ENCODE measurements at places on chromosomes 2 and 18.

DNA sequence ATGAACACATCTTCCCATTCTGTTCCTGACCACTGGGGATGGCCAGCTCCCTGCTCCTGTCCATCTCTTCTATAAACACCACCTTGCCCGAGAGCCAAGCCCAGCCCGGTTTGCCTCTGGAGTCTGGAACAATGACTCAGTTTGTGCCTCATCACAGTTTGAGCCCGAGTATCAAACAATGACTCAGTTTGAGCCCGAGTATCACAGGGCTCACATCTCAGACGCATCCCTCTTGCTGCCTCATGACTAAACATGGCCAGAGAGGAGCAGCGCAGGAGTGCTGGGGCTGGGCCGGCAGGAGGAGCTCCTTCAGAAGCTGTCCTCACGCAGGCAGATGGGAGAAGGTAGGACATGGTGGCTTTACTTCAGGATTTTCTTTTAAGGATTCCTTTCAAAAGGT, 68.7 kb downstream of the PXDN start:
- no peak for DNase-seq

GRCh38 chr2:228705318-228705717, 523.8 kb upstream of the SPHKAP start:
- no peak for DNase-seq

GRCh38 chr2:138003411-138003810, 39.1 kb downstream of the HNMT start:
- no peak for DNase-seq

- DNase-seq: peak; percentile 63
Observed at GRCh38 chr2:189559579-189560272, 20.9 kb downstream of the SLC40A1 start.

DNA sequence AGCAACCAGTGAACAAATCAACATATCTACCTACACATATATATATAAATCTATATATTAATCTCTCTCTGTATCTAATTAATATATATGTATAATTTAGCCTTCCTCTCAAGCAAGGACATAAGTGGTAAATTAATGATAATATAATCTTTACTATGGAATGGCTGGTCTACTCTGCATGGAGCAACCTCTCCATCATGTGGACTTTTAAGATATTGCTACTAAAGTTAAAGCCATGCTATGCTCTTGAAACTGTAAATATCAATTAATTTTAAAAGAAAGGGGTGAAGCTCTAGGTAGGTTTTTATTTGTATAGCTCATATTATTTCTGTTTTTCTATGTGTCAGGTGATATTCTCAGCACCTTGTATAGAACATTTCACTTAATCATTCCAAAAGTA, 147.0 kb downstream of the PPP1R1C start:
- no peak for DNase-seq

DNA sequence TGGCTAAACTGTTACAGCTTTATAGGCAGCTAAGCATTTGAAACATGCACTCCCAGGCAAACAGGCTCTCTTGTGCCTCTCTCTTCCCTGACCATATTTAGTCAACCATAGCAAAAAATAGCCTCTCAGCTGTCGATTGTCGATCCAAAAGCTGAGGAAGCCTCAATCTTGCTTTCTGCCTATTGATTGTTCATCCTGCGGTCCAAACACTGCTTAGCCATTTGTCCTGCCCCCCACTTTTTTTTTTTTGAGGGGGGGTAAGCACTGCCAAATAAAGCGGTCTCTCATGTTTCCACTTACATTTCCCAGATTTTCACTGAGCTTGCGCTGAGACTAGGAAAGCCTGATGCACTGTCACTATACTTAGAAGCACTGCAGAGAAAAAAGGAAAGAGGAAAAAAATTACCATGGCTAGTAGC, 90.8 kb downstream of the MIB1 start:
- no peak for DNase-seq

DNA sequence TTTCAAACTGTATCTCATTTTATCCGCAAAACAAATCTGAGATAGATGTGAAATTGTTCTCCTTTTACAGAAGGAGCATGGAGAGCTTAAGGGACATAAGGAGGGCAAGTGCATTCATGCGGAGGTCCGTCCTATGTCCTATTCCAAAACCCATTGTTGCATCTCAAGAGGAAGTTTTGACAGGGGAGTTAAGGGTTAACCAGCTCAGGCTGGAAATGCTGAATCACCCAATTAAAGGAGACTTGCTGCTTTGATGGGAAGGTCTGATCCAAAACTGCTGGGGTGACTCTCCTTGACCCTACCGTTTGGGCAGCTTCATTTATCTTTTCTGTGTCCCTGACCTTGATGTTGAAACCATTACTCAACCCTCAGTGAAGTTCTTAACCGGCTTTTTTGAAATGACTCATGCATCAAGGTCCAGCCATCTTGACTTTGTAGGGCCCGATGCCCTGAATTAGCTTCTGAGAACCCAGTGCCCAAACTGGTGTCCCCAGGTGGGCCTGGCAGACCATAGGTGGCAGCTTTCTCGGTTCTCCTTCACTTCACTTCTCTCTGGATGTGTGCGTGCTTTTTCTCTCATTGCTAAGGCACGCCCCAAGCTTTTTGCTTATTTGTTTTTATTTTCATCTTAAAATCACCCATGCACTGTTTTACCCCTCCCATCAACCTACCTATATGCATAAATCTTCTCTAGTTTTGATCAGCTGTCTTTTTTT, 15.9 kb upstream of the TXNDC2 start:
- DNase-seq: no peak

DNA sequence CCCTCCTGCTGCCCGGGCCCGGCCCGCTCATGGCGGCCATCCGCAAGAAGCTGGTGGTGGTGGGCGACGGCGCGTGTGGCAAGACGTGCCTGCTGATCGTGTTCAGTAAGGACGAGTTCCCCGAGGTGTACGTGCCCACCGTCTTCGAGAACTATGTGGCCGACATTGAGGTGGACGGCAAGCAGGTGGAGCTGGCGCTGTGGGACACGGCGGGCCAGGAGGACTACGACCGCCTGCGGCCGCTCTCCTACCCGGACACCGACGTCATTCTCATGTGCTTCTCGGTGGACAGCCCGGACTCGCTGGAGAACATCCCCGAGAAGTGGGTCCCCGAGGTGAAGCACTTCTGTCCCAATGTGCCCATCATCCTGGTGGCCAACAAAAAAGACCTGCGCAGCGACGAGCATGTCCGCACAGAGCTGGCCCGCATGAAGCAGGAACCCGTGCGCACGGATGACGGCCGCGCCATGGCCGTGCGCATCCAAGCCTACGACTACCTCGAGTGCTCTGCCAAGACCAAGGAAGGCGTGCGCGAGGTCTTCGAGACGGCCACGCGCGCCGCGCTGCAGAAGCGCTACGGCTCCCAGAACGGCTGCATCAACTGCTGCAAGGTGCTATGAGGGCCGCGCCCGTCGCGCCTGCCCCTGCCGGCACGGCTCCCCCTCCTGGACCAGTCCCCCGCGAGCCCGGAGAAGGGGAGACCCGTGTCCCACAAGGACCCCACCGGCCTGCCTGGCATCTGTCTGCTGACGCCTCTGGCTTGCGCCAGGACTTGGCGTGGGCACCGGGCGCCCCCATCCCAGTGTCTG, 767 bp downstream of the RHOB start:
- peak; percentile 81 for DNase-seq

DNA sequence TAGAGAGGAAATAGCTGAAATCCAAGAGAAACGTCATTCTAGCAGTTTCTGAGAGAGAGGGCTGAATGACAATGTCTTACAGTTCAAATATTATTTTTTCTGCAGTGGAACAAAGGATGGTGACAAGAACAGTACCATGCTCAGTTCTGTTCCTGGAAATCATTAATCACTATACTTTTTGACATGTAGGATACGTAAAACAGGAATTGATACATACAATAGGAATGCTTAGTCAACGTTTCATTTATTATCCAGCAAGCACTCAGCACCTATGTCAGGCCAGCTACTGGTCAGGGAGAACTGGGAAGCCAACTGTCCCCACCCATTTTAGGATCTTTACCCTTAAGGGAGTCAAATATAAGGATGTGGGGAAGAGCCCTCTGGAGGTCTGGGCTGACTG, 114.7 kb downstream of the DHRS9 start:
- no peak for DNase-seq

DNA sequence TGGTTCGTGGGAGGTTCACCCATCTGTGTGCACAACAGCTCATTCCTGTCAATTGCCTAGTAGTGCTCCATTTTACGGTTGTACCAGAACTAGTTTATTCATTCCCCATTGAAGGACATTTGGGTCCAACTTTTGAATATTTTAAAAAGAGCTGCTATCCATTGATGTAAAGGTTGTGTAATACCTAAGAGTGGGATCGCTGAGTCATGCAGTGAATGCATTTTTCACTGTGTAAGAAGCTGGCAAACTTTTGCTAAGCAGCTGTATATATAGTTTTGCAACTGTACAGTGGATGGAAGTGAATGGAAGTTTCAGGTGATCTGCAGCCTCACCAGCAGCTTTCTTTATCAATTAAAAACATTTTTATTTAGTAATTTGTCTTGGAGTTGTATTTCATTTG, 104.5 kb downstream of the DCDC2C start:
- no peak for DNase-seq

- DNase-seq: no peak
Observed at GRCh38 chr18:79553154-79553553, 126.4 kb upstream of the CTDP1 start.

DNA sequence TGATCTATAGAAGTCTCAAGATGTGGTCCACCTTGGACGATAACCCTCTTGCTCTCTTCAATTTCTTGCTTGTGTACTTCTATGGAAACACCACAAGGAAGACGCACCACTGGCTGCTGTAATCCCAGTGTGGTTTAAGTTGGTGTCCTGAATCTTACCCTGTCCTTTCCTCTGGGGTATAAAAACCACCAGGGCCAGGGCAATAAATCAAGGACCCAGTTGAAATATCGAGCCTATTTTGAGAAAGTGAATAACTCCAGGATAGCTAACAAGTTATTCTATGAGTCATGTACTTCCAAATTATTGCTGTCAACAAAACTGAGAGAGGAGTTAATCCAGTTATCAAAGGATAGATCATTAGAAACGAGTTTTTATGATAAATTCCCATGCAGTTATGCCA, 137.0 kb downstream of the RND3 start:
- DNase-seq: no peak

GRCh38 chr18:35862119-35862640, 110.3 kb upstream of the RMP24 start:
- DNase-seq: no peak

DNA sequence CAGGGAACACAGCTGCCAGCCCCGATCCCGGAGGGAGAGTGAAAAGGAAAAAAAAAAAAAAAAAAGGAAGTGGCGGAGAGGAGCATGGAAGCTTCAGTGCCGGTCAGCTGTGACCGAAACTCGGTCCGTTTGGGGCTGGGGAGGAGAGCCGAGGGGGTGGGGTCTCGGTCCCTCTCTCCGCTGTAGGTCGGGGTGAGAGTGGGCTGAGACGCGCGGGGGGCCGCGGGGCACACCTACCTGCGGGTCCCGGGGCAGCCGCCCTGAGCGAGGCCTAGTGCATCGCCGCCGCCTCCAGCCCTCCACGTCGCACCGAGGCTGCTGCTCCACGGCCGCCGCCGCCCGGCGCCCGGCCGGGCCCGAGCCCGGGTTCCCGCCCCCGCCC, 536 bp downstream of the VPS54 start:
- peak; percentile 85 for DNase-seq

DNA sequence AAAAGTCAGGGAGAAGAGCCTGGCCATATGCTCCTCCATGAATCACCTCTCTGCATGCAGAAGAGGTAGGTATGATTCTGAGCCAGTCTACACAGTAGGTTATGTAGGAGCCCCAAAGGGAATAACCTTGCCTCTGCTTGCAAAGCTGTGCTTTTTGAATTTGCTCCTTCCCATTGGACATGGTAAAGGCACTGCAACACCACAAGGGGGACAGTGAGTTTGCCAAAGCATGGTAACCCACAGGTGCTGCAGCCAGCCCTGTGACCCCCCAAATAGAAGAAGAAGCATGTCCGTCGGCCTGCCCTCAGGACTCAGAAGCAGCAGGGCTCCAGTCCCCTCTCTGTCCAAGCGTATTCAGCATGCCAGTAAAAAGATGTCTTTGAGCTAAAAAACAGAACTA, 51.0 kb upstream of the BCL2L11 start:
- DNase-seq: no peak

GRCh38 chr2:9170458-9171130, 36.0 kb upstream of the ASAP2 start:
- DNase-seq: no peak
